ENCODE measurements at places on chromosomes 4 and X. TPM values are rescaled to one million over a fixed set of nuclear protein-coding genes. Genes with fewer than 3 reads are reported as not detected.

SLC26A1 gene
- total RNA-seq = not detected

HTN3 gene
- not detected for total RNA-seq

RHOXF2B gene
- total RNA-seq = not detected

FANCB gene
- 15.1 TPM for total RNA-seq

MYL5 gene
- 14.7 TPM for total RNA-seq

RPS6KA6 gene
- total RNA-seq = 0.04 TPM

IL9R gene
- total RNA-seq = 4.5 TPM

GLRA2 gene
- total RNA-seq = not detected

NDNF gene
- total RNA-seq = 0.34 TPM

DNAAF6 gene
- not detected for total RNA-seq

FAM200B gene
- total RNA-seq = 8.9 TPM

GRCh38 chr4:73911746-73912145 is 42.6 kb downstream of the CXCL1 start:
- no peak for DNase-seq

DNA sequence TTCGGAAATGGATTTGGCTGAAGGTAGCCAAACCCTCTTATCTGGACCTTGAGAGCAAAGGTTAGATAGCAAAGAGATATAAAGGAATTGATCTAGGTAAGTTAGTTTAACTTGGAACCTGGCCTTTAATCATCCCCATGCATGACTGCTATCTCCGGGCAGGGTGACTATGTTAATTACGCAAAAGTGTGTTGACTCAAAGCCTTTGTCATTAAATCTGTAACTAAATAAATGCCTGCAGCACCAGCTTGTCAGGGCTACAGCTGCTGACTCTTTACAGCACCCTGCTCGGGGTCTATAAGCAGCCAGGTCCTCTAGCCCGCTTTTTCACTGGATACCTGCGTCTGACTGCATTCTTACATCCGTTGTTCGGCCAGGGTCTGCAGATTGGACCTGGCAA is 201.7 kb downstream of the TBCK start:
- no peak for DNase-seq

DNA sequence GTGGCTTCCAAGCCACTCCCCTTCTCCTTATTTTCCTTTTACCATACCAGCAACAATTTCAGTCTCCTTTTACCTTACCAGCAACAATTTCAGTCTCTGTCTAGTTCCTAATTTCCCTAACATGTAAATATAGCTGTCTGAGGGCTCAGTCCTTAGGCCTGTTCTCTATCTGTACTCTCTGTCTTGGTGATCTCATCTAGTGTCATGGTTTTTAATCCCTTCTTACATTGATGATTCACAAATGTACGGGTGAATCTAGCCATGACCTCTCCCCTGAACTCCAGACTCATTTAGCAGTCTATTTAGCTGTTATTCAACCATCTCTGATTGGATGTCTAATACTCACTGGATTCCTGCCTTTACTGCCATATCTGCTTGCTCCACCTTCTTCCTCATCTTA is 7.2 kb downstream of the IL15 start:
- DNase-seq = no peak

GRCh38 chrX:350534-351323 is 32.1 kb upstream of the GTPBP6 start:
- DNase-seq = no peak

DNA sequence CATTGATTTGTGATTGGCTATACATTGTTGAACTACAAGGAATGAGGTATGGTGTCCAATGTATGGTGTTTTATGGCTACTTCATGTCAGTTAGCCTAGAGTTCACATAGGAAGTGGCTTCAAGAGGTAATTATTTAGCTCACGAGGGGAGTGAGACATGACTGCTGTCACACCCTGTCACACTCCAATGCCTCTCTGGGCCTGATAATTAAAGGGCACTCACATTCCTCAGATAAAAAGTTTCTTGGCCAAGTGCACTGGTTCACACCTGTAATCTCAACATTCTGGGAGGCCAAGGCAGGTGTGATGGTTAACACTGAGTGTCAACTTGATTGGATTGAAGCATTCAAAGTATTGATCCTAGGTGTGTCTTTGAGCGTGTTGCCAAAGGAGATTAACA is 65.0 kb upstream of the DDX60 start:
- no peak for DNase-seq

- no peak for DNase-seq
These were observed 715.8 kb downstream of the CCSER1 start for GRCh38 chr4:90842960-90843359.

- DNase-seq = no peak
These were observed 716.3 kb downstream of the GLUD2 start for GRCh38 chrX:121763671-121764070.

- no peak for DNase-seq
These were observed 19.9 kb upstream of the PPP3CA start for GRCh38 chr4:101367201-101367600.

DNA sequence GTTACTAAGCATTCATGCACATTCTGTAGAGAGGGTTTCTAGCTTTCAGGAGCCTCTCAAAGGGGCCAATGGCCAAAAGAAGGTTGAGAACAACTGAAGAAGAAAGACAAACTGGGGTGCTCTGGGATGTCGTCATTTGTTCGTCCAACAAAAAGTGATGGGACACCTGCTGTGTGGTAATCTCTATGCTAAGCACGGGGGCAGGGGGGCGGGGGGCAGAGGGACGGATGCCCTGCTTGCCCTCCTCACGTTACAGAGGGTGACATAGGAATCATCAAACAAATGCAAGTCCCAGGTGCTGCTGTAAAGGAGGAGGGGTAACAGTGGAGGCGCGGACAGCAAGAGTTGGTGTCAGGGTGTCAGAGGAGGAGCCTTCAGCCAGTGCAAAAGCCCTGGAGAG is 12.8 kb upstream of the CRMP1 start:
- DNase-seq = no peak

DNA sequence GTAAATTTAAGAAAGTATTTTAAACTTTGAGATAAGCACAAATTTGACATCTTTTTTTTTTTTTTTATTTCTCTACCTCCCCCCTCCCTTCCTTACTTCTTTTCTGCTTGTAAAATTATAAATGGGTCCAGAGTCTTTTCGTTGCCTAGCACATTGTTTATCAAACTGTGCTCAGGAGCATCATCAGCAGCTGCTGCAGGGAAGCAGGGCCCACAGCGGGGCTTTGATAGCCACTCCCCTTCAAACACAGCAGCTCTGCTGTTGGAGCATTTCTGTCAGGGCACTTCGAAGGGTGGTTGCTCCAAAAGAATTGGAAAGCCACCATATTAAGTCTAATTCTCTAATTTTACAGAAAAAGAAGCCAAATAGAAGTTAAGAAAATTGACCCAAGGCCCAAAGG is 588.3 kb downstream of the SPRY1 start:
- no peak for DNase-seq

- DNase-seq = no peak
These were observed 464.9 kb downstream of the GRXCR1 start for GRCh38 chr4:43357252-43357974.

GRCh38 chr4:89434364-89434988 is 126.9 kb upstream of the GPRIN3 start:
- DNase-seq = no peak

DNA sequence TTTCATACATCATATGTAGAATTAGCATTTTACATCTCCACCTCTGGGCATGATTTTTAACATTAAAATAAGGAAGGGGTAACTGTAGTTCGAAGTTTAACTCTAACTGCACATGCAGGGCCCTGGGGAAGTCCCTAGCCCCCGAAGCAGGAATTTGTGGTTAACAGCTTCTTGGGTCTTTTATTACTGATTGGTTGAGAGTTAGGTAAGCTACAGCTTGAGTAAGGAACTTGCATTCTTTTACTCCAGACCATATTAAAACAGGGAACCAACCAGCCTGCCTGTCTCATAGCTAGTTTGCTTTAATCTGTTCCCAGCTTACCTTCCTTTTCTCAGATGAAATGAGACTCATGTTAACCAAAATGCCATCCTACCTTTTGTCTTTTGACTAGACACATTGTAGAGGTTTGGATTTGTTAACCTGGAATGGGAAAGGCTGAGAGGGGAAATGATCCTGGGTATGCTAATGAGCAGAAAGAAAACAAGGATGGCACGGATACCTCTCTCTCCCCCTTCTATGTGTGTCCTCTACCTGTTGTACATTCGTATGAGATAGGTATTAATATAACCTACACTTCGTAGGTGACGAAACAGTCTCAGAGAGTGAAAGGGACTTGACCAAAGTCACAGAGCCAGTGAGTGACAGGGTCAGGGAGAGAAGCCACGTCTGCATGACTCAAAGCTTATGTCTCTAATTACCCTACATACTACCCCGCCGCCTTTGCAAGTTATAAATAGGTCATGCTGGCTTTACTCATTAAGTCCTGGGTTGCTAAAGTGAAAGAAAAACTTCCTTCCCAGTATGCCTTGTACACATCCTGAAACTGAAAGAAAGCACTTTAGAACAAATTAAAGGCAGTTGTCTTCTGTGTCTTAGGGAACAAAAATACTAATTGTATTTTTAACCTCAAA is 119.5 kb upstream of the AFF2 start:
- peak; percentile 77 for DNase-seq

- DNase-seq = no peak
These were observed 235.0 kb downstream of the PALLD start for GRCh38 chr4:168731706-168732414.

GRCh38 chr4:48778431-48779094 is 1.5 kb downstream of the FRYL start:
- peak; percentile 4 for DNase-seq

GRCh38 chr4:20301161-20301560 is 49.5 kb downstream of the SLIT2 start:
- no peak for DNase-seq

DNA sequence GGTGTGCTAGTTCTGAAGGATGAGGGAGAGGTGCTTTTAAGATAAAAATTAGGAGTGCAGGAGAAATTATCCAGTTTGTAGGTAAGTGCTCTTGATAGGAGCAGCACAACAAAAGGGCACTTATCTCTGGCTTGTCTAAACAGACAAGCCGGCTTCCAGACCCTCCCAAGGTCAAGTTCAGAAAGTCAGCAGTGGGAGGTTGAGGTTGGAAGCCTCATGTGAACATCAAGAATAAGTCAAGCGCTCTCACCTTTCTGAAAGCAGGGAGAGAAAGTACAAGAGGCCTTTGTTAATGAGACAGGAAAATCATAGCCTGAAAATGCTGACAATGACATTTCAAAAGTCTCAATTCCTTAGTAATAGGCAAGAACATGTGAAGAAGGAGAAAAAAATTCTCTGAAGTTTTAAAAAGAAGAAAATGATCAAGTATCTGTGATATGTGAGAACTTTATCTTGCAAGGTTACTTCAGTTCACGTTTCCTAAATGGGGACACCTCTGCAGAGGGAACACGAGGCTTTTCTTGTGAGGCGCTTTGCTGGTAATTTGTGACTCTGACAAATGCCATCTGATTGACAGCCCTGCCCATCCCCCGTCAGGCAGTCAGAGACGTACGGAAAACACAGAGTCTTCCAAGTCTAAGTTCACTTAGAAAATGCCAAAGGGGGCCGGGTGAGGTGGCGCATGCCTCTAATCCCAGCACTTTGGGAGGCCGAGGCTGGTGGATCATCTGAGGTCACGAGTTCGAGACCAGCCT is 62.2 kb downstream of the TIGD2 start:
- no peak for DNase-seq

- DNase-seq = no peak
These were observed 481.7 kb upstream of the ATOH1 start for GRCh38 chr4:93346840-93347239.

DNA sequence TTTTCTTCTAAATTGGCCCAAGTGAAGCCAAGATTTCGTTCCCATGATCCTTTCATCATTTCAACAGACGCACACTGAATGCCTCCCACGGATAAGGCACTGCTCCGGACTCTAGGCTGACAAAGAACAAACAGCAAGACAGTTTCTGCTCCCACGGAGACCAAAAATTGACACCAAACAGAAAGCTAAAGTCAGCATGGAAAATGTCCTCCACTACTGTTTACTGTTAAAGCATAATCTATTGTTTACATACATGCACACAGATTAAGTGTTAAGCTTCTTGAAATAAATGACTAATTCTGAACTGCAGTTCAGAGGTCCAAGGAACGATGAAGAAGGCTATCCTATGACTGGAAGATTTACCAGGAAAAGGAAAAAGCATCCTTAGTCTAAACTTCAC is 199.6 kb downstream of the AASDH start:
- DNase-seq = no peak

DNA sequence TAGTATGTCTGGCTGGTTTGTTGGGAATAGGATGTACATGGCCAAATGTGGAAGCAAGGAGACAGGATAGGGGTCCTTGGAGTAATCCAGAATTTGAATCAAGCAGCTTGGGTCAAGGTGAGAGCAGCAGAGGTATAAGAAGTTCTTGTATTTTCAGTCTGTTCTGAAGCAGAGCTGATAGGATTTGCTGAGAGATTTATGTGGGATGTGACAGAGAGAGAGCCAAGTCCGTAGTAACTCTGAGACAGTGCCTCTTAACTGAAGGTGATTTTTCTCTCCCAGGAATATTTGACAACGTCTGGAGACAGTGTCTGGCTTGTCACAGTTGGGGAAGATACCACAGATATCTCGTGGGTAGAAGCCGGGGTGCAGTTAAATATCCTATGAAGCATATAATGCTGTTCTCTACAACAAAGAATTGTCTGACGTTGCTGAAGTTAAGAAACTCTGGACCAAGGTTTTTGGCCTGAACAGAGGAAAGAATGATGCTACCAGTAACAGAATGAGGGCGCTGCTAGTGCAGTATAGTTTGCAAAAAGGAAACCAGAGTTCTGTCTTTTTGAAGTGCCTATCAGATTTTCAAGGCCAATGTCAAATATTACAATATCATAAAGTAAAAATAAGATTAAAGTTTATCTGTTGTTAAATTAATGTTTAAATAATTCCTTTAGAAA is 184.0 kb downstream of the ARHGAP24 start:
- no peak for DNase-seq

DNA sequence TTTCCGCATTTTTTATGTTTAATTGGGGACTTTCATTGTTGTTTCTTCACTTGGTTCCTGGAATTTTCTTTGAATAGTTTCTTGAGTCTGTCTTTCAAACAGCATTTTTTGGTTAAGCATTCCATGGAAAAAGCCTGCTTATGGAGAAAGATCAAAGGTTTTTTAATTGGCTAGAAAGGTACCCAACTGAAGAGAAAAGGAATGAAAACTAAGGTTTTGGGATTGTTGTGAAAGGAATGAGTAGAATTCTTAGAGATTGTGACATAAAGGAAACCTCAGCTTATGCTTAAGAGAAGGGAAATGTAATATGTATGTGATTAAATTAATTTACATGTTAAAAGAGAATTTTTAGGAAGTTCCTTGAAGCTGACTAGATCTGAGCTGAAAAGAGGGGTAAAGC is 82.8 kb downstream of the CCKAR start:
- no peak for DNase-seq

- DNase-seq = no peak
These were observed 53.9 kb upstream of the C4orf50 start for GRCh38 chr4:6071959-6072720.

GRCh38 chr4:26766141-26766540 is 94.5 kb upstream of the STIM2 start:
- no peak for DNase-seq

GRCh38 chr4:92333016-92333415 is 29.2 kb downstream of the GRID2 start:
- no peak for DNase-seq

Measured in activated CD8-positive, alpha-beta T cell treated with anti-CD3 and anti-CD28 coated beads for 36 hours (primary cell).